SW480 (cell line): ENCODE measurements at places on chromosomes 6 and 20.

DNA sequence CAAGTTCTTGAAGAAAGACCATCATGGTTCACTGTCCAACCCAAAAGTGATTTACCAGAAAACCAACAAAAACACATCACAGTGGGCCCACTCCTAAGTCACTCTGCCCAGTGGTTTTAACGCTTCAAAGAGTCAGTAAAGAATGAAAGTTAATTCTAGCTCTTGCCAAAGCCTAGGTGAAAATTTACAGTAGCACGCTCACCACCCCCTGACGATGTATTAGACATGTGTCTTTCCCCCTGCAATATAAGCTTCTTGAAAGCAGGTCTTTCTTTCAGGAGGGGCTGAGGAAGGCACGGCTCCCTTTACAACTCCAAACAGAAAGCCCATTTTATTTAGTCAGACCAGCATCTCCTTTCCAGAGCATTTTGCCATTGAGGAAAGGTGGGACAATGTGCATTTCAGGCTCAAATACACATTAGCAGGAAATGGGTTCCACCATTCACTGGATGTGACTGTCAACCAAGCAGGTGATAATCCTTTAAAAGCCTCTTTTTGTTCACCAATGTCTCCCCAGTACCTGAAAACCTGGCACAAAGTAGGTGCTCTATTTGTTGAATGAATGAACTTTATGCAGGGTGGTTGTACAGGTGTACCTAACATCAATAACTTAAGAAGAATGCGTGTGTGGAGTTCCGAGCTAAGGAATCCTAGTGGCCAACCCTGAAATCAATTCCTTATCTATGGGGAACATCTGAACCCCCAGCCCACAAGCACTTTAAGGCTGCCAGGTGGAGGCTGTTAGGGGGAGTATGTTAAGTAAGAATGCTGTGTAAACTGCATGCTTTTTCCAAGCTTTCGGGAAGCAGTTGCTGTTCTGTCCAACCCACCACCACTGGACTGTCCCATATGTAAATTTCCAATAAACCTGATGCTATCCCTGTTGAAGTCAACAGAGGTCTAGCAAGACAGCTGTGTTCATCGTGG lies 11.4 kb downstream of the EZR start:
- no peak for DNase-seq

- no peak for DNase-seq
Observed at GRCh38 chr6:20115246-20115980, 96.9 kb downstream of the MBOAT1 start.

DNA sequence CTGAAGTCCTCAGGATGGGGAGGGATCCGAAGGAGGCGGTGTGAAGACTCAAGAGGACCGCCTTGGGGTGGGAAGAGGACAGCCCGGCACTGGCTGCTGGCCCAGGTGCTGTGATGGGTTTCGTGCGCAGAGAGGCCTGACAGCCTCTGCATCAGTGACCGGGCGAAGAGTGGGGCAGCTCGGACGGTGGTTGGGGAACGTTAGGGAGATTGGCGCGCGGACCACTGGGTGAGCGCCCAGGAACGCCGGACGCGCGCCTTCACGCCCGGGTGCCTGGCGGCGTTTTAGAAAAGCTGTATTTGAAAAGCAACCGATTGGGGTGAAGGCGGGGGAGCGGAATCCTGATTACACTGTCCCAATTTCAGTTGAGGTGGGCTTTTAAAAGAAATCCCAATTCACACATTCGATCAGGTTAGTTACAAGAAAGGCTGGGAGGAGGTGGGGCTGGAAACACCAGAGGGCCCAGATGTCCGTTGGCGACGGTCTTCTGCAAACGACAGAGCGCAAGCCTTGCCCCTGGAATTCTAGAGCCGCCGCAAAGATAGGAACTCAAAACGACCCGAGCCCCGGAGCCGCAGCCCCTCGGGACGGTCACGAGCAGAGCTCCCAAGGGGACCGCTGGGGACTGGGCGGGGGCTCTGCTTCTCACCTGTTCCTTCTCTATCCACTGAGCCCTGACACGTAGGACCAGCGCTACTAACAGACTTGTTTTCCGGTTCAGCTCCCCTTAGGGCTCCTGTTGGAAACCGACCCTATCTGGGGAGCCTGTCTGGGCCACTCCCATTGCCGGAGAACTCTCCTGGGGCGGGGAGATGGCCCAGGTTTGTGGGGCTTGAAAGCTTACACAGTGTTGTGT lies 8.5 kb upstream of the TRIM40 start:
- DNase-seq = no peak

DNA sequence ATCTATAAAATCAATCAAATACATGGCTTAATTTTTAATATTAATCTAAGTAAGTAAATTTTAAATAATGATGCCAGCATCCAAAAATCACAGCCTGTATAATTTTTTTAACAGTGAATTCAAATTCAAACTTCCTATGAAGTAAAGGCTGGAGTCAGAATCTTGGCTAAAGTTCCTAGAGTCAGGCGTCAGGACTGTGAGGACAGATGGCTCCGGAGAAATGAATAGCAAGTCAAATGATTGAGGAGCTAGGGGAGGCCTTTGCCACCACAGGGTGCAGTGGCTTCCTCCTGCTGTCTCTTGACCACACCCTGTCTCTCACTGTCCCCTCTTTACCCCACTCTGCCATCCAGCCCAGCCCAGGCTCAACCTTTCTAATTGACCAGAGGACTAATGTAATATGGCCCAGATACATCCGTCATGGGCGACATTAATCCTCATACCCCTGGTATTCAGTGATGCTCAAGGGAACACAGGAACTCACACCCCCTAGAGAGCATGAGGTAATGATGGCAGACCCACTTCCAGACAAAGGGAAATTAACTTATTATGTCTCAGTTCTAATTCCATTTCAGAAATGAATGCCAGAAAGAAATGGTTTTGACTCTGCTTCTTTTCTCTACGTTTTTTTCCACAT lies 53.4 kb downstream of the OPRM1 start:
- DNase-seq = no peak

DNA sequence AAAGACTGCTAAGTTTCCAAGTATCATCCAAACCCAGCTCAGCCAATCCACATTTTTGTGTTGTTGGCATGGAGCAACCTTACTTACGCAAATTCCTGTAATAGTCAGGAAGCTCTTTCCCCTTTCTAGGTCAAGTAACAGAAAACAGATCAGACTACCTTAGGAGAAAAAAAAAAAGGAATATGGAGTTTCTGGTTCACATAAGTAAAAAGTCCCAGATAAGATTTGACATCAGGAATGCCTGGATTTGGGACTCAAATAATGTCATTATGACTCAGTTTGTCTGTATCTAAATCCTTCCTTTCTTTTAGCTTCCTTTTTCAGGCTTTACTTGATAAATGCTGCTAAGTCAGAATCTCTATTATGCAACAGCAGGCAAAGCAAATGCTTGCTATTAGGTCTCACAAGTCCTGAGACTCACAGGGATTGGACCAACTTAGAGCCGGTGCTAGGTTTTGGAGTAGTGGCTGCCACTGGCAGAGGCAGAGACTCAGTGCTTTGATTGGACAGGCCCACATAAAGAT lies 44.5 kb downstream of the NCOA7 start:
- DNase-seq = no peak

DNA sequence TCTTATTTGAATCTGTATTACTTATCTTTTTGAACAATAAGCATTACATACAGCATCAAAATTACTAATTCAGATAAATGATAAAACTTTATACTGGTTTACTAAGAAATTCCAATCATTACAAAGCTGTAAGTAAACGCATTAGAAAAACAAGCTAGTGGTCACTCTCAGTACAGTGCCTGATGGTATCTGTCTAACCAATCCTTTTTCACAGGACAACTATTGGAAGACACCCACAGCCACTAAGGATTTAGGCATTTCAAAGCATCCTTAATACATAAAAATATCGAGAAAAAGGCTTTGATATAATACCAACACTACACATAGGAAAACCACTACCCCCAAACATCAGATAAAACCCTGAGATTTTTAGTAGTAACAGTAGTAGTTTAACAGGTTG lies 2.6 kb downstream of the CD164 start:
- no peak for DNase-seq

GRCh38 chr20:37071481-37071911 lies 24.3 kb downstream of the RBL1 start:
- no peak for DNase-seq
